ENCODE measurements at places on chromosomes 5 and 9.

- DNase-seq = no peak
Measured at GRCh38 chr5:152472083-152472482, 67.0 kb upstream of the NMUR2 start.

DNA sequence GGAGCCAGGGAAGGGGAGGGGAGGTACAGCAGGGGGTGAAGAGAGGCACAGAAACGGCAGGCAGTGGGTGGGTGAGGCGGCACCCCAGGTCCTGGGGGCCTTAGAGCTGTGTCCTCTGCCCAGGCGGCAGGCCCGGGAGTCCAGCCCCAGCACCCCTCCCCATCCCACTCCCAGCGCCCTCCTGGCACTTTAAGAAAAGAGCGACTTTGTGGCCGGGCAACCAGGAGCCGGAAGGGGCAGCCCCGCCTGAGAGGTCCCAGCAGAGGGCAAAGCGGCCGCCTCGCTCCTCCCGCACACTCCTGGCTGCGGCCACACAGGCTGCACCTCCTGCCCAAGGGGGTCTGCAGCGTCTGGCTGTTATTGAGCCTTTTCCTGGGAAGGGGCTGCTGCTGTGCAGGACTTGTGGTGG is 42.6 kb downstream of the NACC2 start:
- DNase-seq = no peak

DNA sequence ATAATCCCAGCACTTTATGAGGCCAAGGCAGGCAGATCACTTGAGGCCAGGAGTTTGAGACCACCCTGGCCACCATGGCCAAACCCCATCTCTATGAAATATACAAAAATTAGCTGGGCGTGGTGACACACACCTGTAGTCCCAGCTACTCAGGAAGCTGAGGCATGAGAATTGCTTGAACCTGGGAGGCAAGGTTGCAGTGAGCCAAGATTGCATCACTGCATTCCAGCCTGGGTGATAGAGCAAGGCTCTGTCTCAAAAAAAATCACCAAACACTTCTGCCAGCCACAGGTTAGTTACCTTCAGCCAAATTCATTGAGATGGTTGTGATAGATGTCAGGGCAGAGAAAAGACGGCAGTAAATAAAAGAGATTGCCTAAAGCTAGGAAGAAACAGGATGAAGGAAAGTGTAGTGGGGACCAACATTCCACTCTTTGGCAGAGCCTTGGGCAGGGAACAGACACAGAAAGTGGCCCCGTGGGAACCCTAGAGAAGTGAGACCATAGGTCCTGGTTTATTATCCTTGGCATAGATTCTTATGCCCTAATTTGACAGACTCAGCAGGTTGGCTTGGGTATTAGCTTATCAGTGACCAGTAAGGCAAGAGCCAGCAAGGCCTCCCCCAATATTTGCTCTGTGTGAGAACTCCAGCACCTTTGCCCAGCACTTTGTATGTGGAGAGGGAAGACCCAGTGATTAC is 5.5 kb upstream of the CEP120 start:
- no peak for DNase-seq

DNA sequence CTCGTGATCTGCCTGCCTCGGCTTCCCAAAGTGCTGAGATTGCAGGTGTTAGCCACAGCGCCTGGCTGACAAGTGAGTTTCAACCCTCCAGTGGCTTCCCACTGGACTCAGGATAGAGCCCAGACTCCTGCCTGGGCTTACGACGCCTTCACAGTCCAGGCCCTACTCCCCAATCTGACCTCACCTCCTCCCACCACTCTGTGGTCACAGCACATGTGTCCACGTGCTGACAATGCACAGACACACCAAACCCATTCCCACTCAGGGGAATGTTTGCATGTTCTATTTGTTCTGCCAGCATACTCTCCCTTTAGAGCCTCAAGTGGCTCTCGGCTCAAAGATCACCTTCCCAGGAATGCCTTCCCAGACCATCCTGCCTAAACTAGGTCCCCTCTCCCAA is 31.1 kb upstream of the TRIM14 start:
- no peak for DNase-seq

- DNase-seq = no peak
Measured at GRCh38 chr9:84828046-84828445, 158.5 kb downstream of the NTRK2 start.

DNA sequence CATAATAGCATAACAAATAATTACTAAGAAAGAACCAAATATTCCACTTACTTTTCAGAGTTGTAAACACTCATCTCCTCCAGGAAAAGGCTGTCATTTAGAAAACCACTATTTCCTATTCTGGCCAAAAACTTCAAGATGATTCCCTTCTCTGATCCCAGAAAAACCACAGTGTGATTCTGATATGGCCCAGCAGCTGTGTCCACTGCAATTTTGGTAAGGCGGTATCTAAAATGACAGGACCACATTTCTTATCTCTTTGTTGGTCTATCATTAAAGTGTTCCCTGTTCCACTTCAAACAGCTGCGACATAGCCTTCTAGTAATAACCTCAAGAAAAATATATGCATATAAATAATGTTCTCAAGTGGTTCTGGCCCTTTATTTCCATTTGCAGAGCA is 96.1 kb downstream of the SEMA6A start:
- DNase-seq = no peak

GRCh38 chr9:97052735-97053134 is 13.8 kb upstream of the CTSV start:
- DNase-seq = no peak

DNA sequence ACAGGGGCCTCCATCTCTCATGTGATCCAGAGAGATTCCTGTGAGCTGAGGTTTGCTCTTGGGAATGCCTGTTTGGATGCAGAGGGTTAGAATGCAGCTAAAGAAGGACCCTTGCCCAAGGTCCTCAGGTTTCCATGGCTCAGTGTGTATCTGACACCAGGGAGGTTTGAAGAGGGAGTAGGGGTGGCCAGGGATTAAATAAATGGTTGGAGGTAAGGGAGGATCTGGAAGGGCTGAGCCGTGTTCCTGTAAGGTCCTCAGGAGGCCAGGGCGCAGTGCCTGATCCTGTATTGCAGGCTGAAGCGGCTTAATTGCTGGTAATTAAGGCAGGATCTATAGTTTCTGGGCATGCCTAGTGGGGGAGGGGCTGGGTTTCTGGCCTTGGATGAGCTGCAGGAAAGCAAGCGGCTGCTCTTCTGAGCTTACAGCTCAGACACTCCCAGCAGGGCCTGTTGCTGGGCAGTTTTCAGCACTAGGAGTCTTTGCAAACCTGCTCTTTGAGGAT is 41.5 kb upstream of the MAP1B start:
- DNase-seq = no peak

GRCh38 chr9:33443047-33443446 is 4.3 kb downstream of the AQP3 start:
- DNase-seq = no peak

GRCh38 chr9:26311463-26311995 is 581.1 kb downstream of the CAAP1 start:
- DNase-seq = no peak

DNA sequence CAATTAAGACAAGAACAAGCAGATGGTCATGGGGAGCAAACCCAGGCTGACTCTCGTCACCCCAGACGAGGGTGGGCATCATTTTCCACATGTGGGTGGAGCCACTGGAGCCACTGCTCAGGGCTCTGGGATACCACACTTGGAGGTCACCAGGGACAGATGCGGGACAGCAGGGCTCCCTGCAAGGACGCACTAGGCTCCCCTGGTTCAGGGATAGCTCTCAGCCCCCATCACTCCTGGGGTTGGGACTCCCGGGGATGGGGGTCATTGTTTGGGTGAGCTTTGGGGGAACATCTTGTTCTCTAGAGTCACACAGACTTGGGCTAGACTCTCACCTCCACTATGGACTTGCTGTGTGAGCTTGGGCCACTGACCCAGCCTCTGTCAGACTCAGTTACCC is 57.8 kb downstream of the GTF3C4 start:
- no peak for DNase-seq

DNA sequence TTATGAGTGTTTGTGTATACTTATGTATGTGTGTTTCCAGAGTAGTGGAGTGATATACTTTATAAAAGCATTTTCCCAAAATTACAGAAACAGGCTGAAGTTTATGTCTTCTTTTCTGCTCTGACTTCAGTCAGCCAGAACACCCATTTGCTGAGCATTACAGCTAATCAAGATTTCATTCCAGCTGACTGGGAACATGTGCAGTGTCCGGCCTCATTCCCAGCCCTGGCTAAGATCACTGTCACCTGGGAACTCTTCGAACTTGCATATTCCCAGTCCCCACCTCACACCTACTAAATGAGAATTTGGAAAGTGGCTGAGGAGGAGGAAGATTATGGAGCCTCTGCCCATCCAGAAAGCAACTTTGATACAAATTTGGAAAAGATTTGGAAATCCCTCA is 90.8 kb upstream of the PRRC1 start:
- no peak for DNase-seq

GRCh38 chr9:129148463-129149204 is 29.4 kb downstream of the IER5L start:
- DNase-seq = no peak

DNA sequence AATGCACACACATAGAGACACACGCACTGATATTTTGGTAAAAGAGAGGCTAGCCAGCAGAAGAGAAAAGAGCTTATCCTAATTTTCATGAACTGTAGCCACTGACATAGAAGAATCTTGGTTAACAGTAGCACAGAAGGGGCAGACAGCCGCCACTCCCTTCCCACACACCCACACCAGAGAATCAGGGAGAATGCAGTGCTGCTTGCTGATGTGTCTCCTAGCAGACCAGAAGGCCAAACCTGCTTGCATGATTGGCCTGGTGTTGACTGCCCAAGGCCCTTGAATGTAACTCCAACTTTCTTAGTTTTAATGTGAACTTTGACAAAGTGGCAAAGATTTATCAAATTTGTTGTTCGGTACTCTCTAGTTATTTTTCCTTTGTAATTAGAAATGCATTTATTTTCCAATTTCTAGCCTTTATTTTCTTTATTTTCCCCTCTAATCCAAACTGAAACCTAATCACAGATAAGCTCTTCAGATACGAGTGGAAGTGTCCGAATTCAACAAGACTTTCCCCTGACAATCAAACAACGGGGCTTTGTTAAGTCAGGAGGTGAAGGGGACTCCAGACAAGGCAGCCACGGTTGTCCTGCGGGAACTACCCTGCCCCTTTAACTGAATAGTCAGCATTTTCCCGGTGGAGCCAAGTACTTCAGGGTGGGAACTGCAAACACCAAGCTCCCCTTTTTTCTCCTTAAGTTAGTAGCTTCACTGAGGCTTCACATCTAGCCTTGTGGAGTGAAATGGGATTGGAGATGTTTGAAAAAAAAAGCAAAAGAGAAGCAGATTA is 81.9 kb upstream of the CTSL start:
- no peak for DNase-seq

GRCh38 chr9:131045300-131046092 is 36.5 kb downstream of the LAMC3 start:
- no peak for DNase-seq

DNA sequence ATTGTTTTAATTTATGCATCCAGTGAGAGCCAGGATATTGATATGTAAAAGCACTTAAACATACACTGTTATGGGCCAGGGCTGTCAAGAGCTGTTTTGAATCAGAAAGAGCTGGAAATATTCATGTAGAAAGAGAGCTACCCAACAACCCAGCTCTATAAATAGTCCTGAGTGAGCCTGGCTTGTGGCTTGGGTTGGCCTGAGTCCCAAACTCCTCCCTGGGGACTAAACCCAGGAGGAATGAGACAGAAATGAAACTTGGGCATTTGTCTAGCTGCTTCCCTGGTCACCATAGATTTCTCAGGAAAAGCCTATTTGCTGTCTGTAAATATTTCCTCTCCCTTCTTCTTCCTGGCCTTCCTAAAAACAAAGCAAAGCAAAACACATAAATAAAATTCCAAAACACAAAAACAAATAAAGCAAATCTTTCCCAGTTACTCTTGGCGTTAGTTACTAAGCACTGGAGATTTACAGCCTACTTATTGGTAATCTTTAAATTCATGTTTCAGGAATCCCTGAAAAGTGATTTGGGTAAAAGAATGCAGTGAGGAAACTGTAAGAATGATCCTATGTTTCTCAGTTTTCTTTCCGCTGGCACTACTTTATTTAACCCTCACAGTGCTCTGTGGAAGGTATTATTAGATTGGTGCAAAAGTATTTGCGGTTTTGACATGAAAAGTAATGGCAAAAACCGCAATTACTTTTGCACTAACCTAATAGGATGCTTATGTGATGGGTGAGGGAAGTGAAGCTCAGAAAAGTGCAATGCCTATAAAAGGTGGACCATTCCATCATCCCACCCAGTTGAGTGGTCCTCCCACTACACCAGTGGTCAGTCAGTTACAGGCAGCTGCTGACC is 111.8 kb downstream of the CARTPT start:
- DNase-seq = no peak

- DNase-seq = no peak
Measured at GRCh38 chr5:21646469-21646868, 1206.7 kb downstream of the CDH12 start.

DNA sequence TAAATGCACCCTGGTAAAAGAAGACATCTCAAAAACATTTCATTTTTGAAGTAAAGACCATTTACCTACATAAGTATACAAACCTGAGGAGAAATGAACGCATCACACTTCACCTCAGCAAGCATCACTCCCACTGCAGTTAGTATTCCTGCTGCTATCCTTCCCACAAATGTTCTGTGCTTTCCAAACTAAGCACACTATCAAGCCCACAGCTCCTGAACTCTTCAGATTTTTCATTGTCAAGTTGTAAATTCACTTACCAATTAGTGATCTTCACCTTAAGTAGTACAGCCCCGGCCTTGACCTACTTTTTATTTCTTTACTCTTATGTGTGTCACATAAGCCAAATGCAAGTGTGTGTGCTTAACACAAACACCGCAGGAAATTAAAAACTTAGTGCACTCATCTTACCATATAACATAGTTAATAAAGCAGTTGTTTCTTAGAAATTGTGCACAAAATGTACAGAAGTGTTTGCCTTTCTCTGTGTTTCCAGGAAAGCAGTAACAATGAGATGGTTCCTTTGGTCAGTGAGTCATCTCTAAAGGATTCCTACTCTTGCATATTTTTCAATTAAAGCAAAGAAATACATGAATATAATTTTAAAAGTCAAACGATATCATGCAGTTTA is 169.4 kb downstream of the APBA1 start:
- DNase-seq = no peak

GRCh38 chr5:138536665-138537315 is 6.2 kb downstream of the ETF1 start:
- no peak for DNase-seq

DNA sequence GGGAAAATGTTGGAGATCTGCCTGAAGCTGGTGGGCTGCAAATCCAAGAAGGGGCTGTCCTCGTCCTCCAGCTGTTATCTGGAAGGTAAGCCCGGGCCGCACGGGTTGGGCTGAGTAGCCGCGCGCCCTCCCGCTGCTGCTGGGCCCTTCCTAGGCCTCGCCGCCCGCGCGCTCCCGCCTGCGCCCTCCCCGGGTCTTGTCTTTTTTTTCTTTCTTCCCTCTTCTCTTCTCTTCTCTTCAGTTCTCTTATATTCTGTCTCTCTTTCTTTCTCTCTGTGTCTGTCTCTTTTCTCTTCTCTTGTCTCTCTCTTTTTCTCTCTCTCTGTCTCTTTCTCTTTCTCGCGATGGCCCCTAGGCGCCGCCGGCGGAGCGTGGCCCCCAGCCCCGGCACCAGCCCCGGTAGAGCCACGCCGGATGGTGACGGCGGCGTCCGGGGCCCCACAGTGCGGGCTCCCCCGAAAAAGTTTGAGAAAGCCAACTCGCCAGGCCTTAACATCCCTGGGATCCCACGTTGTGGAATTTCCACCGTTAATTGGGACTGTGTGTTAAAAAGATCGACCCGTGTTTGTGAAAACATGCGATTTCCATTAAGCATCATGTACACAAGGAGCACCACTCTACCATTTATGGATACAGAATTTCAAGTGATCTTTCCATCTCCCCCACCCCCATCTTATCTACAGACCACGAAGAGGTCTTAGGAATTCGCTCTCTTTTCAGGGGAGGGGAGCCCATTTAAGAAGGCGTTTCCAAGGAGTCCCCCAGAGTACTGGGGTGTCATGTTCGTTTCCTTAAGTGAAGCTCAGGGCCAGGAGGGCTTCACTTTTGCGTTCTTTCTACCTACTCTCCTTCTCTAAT is 616 bp downstream of the ABL1 start:
- DNase-seq = no peak

Measured in stimulated activated CD8-positive, alpha-beta memory T cell treated with anti-CD3 and anti-CD28 coated beads, Interleukin-15, amount 100 ng/mL, for 1 hour (primary cell).